ENCODE measurements at places on chromosomes 1 and 21.
A peak's percentile ranks its signal among the peaks of the same experiment; 100 is the strongest.

GRCh38 chr1:5991381-5992025 is 722 bp downstream of the NPHP4 start:
- no peak for DNase-seq

DNA sequence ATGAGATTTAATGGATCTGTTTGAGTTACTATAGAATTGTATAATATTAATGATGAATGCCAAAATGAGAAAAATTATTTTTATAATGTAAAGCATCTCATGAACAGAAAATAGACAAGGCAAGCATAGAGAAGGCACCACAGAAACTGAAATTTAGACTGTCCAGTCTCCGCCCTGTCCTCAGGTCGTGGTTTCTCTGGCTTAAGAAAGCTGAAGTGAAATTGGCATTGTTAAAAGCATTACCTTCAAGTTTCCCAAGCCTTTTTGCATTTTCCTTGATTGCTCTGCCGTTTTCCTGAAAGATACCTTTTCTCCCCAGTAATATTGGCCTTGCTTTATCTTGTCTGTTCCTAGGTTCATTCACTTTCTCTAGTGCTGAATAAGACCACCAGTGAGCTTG is 58.0 kb downstream of the VPS13D start:
- no peak for DNase-seq

DNA sequence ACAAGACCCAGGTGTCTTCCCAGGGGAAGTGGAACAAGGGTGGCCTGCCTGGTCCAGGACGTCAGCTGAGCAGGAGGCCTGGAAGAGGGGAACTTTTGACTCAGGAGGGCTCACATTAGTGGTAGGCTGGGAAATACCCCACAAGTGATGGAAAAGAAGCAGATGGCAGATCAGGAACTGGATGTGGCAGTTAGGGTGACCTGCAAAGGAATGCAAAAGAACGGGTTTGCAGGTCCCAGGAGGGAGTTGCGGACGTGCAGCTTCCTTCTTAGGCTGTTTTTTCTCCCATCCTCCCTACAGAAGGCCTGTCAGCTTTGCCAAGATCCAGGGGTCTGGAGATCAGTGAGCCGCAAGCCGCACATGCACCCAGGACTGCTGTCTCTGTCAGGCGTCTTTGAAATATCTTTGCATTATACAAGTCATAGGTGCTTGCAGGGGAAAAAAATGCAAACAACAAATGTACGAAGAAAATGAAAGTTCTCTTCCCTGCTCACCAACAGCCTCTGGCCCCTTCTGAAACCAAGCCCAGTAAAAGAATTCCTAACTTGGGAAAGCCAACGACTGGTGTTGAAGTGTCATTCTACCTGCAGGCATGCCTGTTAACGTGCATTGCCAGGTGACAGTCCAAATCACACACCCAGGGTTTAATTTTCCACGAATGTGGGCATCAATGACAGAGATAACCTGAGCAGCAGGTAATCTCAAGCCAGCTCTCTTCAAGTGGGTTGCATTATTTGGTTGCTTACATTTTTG is 34.4 kb downstream of the NENF start:
- no peak for DNase-seq

DNA sequence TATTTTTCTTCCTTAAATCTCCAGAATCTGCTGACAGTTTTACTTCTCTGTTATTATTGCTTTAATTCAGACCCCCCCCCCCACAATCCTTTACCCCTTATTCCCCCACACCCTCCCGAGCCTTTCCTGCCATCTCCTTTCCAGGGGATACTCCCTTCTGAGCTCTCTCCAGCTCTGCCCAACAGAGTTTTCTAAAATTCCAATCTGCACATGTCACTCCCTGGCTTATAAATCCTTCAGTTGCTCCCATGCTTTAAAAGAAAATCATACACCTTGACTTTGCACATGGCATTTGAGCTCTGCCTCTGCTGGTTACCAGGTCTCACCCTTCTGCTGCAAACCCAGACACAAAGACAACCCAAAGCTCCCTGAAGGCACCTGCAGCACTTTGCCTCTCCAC is 11.7 kb upstream of the EPS8L3 start:
- no peak for DNase-seq

GRCh38 chr21:31524140-31524539 is 135.4 kb upstream of the SOD1 start:
- no peak for DNase-seq

DNA sequence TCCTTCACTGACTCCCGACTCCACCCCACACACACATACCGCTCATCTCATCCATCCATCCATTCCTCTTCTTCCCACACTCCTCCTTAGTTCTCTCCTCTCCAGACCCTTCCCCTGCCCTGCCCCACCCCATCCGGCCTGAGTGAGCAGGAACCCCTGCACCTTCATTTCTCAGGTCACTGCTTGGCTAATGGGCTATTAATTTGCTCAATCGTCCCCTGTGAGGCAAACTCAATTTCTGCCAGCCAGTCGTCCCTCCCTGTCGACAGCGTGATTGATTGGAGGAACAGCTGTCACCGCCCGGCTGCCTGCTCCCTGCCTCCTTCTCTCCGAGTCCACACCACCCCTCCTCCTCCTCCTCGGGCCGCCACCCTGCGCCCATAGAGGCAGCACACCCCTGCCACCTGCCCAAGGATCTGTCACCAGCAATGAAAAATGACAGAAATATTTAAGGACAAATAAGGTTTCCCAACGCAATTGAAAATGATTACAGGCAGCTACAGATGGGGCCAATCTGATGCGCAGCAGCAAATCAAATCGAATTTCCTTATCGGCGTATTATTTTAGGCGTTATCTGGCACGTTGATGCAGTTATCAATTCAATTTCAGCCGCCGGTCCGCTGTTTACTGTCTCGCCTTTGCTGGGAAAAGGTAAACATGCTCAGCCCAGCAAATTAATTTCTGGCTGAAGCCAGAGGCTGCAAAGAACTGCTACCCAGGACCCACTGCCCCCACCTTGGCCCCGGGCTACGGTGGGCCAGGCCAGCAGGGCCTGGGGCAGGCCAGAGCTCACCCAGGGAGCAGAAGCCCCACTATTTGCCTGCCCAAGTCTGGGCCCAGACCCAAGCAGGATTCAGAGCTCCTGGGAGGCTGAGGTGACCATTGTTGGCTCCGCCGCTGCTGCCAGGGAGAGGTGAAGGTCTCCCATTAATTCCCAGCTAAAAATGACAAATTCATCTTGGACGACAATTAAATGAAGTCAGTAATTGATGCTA is 71.3 kb downstream of the TMEM53 start:
- DNase-seq, result no peak

DNA sequence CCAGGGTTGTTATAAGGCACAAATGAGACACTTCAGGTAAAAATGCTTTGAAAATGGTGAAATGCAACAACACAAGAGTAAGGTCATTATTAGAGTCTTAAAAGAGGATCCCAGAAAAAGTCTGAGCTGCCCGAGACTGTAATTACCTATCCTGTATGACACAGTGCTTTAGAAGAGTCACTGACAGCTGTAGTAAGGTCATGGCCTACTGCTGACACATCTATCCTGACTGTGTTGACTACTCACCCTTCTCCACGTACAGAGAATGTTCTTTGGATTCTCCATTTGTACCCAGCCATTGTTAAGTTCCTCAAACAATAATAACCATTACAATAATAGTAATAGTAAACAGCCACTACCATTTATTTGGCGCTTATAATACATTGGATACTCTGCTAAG is 104.4 kb downstream of the CACHD1 start:
- no peak for DNase-seq

DNA sequence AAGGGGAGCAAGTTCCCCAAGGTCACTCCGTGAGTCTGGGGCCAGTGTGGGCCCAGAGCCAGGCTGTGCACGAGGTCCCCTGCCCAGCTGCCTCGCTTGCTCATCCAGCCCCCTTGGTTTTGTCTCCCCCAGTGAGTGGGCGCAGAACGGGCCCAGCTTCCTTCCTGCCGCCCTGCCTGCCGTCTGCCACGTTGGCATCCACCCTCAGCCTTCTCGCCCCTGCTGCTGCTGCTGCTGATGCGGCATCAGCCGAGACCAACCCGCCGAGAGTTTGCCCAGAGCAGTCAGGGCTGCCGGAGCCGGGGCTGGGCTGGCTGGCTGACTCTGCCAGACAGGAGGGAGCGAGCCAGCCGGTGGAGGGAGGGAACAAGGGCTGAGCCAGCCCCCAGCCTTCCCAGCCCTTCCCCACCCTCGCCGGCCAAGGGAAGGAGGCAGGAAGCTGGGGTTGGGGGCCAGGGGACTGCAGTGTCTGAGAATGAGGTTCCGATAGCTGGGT is 31.4 kb upstream of the WASF2 start:
- DNase-seq, result peak; percentile 84

- DNase-seq, result no peak
Observed at GRCh38 chr1:53643881-53644390, 95.0 kb downstream of the GLIS1 start.

- no peak for DNase-seq
Observed at GRCh38 chr1:201142849-201143725, 11.2 kb downstream of the TMEM9 start.

DNA sequence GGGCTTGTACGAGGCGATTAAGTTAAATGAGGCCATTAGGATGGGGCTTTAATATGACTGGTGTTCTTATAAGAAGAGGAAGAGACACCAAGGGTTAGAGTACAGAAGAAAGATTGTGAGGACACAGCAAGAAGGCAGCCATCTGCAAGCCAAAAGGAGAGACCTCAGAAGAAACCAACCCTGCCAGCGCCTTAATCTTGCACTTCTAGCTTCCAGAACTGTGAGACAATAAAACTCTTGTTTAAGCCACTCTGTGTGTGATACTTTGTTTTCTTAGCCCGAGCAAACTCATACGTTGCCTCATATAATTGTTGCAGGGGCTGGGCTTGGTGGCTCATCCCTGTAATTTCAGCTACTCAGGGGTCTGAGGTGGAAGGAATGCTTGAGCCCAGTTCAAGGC is 33.6 kb upstream of the RGS16 start:
- no peak for DNase-seq

GRCh38 chr1:46558141-46558963 is 6.9 kb upstream of the KNCN start:
- DNase-seq, result no peak

DNA sequence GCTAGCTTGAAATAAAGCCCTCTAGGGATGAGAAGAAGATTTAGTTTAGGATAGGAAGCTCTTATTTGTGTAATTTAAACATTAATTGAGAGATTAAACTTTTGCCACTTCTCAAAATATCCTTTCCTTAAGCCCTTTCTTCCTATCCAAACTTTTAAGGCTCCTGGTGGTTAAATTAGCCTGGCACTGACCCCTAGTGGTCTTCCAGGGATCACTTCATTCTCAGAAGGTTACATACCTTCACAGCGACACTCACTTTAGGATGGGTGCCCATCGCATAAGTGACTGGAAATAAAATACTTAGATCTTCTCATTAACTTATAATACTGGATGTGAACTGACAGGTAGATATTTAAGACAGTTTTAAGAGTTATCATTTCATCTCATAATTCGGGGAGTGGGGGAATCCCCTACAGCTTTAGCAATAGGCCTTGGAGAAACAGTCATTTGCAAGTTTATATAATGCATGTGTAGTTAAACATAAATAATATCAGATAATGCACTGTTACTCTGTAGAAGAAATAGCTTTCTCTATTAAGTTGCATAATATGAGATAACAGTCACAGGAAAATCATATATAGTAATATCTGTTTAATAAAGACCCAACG is 7.4 kb downstream of the LHX9 start:
- DNase-seq, result peak; percentile 75

DNA sequence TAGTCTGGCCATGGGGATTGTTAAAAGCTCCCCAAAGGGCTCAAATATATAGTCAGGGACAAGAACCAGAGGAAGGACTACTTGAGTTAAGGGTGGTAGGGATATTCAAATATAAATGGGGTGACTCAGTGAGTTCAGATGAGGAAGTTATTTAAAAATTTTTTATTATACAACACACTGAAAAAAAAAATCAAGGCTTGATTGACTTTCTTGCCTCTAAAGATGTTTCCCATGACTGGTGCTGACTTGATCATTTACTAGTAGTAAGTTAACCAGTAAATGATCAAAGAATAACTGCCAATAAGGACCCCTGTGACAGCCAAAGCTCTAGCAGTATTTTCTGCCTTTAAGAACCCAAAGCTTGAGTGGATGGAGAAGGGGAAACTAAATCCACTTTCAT is 357.6 kb upstream of the NR5A2 start:
- DNase-seq, result no peak

DNA sequence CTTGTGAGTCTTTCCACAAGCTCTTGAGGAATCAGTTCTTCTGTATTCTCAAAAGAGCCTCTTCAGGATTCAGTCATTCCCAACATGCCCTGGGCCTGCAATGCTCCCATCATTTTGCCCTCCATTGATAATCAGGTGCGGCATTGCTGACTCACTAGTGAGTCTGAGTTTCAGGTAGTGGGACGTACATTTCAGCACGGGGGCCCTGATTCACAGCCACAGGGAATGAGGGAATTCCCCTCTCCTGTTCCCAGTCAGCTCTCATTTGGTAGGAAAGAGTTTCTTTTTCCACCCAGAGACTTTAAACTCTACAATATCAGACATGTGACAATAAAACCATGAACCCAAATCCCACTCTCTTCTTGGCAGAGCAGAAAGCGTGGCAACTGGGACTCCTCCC is 3.7 kb upstream of the IRF6 start:
- no peak for DNase-seq

GRCh38 chr21:21175798-21176334 is 177.7 kb downstream of the NCAM2 start:
- no peak for DNase-seq

GRCh38 chr1:55640708-55641473 is 425.7 kb upstream of the USP24 start:
- DNase-seq, result peak; percentile 82

DNA sequence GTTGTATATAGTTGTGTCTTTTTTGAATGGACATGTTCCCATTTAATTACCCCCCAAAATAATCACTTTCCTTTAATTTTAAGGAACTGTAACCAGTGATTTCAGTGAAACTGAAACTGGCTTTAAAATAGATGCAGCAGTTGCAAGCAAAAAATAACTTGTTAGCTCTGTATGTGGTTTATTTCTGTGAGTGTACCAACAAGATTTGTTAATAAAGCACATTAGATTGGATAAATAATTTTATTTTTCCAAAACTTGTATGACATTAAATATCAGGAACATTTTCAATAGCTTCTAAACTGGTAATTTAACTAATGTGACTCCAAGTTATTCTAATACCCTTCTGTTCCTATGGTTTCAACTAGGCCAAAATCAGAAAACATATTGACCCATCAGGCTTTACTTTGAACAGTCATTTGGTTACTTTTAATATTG is 184.3 kb upstream of the CACYBP start:
- no peak for DNase-seq

- DNase-seq, result no peak
Observed at GRCh38 chr1:181392133-181392532, 91.2 kb upstream of the CACNA1E start.
